ENCODE measurements at places on chromosomes 7 and 10.

DNA sequence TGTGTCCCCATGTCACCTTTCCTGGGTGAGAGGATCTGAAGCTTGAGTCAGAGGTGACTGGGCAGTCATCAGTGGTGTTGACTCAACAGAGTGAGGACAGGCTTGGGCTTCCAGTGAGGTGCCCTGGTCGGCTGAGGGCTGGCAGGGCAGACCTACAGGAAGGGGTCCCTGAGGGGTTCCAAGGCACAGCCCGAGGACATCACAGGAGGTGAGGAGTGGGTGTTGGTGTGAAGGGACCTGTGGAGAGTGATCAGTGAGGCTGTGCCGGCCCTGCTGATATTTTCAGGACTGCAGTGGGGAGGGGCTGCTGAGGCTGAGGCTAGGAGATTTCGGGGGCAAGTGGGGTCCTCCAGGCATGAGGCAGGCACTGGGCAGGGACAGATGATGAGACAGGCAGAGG is 545.5 kb downstream of the TCERG1L start:
- DNase-seq: no peak

GRCh38 chr10:50382576-50383023 is 131.3 kb upstream of the ASAH2 start:
- no peak for DNase-seq

DNA sequence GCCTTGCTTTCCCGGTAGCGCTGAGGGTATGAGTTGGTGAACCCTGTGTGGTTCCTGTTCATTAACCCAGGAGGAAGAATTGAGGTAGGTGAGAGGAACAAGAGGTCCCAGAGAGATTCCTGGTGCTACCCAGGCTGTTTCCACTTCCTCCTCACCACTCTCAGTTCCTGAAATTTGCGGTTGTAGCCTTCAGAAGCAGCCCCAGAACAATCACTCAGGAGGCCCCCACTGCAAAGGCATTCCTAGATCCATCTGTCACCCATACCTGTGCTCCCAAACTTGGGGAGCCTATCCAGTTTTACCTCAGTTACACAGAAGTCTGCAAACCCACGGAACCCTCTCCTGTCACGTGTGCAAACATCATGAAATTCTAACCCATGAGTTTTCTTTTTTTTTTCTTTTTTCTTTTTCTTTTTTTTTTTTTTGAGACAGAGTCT is 9.0 kb upstream of the PIP4K2A start:
- no peak for DNase-seq

DNA sequence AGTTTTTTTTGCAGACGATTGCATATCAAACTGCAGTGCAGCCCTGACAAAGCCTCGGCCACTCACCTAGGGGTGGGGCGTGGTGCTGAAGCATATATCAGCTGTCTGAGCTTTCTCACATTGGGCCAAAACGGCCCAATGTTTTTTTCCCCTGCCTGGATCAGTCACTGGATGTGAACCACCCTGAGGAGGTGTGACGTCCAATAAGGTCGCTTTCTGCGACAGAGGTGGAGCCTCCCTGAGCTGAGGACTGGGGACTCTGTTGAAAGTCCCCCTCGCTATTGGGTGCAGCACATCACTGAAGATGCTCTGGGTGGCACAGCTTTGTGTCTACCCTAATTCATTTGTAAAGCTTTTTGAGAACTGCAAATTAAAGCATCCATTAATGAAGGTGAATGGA is 60.9 kb downstream of the SEM1 start:
- no peak for DNase-seq

DNA sequence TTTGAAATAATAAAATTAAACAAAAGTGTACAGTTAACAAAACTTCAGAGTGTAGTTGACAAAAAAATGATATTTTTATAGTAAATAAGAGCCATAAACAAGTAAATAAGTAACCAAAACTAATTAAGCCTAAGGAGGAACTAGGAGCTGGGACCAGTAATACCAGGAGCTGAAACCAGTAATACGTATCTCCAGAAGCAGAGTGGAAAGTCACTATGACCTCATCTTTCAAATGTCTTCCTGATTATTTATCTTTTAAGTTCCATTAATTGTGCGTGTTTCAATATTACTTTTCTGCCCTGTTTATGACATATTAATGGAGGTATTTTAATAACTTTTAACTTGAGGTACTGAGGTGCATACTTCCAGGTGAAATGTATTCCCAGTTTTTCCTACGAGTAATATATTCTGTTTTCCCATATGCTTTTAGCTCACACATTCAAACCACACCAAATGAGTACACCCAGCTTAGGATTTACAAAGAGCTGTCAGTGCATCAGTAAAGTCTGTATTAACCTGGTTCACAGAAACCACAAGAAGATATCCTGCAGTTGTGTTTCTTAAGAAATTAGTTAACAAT is 283.7 kb upstream of the HGF start:
- no peak for DNase-seq
